ENCODE measurements at places on chromosomes 16 and 17.

- peak; percentile 25 for ATAC-seq
These were observed 27.4 kb upstream of the ADORA2B start for GRCh38 chr17:15917438-15918027.

DNA sequence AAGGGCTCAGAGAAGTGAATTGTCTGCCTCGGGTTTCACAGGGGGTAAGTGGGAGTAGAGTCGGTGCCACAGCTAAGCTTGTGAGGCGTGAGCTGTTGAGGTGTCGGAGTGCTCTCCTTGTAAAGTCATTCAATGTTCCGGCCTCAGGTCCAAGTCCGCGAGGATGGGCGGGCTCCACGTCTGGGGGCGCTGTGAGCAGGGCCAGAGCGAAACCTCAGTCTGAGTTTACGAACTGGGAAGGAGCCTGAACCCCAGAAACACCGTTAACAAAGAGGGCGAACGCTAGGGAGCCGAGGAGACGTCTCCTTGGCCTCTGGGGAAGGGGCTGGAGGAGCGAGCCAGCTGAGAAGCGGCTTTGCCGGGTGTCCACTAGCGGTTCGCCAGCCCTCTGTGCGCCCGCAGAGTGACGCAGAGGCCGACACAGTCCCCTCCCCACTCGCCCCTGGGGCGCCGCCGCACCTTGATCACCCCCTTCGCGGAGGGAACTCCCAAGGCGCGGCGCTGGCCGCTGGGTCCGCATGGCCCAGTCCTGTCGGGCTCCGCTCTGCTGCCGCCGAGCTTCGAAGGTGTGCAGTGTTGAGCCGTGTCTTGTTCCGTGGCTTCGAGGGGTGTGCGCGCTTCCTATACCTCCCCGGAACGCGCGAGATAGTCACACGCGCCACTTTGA is 4.9 kb downstream of the IRX3 start:
- no peak for ATAC-seq

DNA sequence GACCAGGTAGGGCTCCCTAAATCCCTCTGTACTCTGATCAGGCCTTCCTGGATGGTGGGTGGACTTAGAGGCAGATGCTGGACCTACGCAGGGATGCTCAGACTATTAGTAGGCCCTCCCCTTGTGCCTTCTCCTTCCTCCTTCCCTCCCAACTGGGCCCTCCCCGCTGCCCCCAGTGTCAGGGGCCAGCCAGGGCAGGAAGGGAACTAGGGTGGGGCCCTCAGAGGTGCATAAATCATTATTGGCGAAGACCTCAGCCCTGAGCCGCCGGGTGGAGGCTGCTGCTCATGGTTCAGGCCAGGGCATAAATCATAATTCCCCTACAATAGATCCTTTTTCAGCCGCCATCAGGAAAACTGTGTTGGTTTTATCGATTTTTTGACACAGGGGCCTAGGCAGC is 81.4 kb downstream of the MRM1 start:
- ATAC-seq: no peak

- no peak for ATAC-seq
These were observed 5.5 kb downstream of the DOK4 start for GRCh38 chr16:57480754-57481230.

DNA sequence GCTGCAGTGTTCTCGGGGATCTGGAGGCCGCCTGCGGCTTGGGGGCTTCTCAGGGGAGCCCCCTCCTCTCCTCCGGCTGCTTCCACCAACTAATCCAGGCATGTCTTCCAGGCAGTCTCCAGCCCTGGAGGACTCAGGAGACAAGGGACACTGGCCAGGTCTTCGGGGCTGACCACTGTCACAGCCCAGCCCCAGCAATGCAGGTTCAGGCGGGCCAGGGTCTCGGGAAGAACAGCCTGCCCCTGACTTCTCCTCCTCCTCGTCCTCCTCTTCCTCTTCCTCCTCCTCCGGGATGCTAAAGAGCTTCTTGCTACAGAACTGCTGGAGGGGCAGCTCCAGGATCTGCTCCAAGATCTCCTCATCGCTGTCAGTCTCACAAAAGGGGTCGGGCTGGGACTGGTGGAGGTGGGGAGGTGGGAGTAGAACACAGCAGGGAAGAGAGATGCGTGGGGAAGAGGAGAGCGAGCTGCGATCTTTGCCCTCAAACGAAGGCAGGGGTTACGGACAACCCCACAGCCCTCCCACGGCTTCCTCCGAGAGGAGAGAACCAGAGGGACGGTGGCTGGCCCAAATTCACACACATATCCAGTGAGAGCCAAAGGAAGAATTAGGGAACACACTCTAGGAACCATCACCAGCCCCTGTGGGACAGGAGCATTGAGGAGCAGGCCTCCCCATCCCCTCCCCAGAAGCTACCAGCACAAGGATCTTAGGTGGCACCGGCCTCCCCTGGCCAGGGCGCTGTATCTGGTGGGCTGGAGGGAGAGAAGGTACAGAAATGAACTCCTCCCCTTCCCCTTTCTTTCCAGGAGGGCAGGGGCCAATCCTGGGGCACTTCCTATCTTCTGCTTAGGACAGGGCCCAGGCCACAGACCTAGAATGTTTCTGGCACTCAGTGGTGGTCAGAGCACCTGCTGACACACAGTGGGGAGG is 19.3 kb downstream of the TSPOAP1 start:
- ATAC-seq: no peak

DNA sequence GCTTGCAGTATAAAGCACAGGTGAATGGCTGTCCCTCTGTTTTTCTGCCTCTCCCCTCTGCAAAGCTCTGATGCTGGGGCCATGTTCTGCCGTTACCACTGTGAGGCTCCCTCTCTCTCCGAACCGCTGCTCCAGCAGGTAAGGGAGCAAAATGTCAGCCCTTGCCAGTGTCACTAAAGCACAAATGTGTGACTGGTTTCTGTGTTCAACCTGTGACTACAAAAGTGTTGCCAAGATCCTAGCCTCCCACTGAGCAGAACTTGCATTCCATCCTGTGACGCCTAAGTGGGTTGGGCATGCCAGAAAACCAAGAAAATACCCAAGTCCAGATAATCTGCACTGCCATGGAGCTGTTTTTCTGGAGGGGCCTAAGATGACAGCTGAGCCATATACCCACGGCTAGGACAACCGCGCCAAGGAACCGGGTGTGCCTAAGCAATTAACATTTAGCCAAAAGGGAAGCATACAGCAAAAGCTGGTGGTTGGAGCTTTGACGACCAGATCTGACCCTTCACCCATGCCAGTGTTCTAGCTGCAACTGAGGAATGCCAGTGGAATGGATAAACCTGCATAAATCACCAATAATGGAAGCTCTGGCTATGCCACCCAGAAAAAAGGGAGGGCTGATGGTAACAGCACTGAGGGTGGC is 35.0 kb downstream of the PSME3IP1 start:
- ATAC-seq: no peak

DNA sequence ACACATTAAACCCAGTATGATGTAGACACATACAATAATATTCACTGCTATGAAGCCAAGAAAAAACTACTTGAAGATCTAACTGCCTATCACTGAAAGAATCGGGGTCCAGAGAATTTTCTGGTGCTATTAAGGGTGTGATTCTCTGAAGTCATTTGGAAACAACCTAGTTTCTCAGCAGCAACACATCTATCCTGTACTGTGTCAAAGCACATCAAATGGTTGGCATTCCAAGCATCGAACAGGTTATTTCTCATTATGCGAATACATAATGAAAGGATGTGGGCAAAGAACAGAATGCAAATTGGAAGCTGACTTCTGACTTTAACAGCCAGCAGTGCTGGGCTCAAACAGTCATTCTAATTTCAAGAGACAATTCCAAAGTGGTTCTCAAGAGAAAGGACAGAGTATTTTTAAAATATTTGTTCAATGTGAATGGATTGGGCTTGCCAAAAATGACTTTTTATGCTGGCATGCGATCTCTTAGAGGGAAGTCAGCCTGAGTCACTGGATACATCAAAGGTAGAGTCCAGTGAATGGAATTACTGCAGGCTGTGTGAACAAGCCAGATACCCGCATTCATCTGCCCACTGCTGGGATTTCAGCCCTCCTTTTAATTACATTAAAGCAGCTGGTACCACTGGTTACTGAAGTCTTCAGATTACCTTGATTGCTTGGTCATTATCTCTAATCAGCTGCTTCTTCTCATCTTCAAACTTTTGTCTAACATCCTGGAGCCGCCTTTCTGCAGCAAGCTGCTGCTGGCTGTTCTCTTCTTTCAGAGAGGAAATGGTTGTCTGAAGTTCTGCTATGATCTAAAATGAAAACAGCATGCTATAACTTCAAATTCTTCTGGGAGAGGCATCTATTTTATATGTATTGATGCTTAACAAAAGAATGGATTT is 181.2 kb upstream of the AXIN2 start:
- ATAC-seq: no peak

DNA sequence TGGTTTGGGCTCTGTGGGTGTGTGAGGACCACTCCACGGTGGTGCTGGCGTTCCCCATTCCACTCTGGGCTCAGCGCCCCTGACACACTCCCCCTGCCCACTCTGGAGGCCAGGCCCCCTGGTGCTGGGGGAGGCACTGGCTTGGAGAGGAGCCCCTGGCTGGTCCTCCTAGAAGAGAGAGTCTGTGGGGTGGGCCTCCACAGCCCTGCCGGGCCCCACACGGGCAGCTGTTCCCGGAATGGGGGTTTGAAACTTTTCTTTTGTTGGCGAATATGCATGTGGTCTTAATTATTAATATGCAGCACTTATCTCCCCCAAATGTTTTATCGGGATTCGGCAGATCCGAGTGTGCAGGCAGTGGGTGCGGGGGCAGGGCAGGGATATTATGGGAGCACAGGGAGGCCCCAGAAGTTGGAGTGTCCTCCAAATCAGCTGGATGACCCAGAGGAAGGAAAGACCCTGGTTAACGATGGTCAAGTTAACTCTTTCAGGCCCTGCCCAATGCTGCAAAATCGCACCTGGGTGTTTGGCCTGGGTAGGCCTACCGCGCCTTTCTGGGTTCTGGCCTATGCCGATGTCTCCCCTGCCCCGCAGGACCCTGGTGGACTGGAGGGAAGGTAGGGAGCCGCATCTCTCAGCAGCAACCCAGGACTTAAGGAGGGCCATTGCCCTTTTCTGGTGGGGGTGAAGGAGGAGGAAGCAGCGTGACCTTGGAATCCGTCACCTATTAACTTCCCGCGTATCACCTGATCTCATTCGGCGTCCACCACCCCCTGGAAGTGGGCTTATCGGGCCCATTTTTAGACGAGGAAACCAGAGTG is 36.0 kb downstream of the TMEM235 start:
- peak; percentile 21 for ATAC-seq

DNA sequence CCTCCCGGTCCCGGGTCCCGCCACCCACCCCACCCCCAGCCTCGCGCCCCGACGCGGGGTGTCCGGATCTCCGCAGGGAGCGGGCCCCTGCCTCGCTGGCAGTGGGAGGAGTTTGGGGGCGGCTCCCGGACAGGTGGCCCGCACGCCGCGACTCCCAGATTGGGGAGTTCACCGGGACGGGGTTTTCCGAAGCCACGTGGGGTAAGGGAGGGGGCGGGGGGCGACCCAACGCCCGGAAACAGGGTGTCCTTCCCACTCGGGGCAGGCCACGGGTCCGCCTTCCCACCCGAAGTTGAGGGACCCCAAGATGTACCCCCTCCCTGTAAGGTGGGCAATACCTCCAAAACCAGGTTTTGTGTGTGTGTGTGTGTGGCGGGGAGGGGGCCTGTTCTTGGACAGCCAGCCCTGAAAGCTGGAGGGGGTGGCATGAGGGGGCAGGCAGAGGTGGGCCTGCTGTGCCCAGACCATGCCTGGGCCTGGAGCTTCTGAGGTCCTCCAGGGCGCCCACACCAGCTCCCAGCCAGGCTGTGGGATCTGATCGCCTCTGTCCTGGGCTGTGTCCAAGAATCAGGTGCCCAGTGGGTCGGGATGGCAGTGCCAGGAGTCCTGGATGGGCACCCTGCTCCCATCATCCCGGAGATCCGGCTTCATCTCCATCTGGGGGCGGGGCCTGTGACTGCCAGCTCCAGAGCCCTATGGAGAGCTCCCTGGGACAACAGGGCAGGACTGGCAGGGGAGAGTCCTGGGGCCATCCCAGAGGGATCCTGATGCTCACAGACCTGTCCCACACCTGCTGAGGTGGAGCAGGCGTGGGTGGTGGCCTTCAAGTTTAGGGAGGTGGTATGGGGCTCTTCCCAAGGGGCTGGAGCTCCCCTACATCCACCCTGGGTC is 767 bp downstream of the SYNGR2 start:
- ATAC-seq: peak; percentile 56

- no peak for ATAC-seq
These were observed 7.0 kb upstream of the ADAM11 start for GRCh38 chr17:44751806-44752205.

DNA sequence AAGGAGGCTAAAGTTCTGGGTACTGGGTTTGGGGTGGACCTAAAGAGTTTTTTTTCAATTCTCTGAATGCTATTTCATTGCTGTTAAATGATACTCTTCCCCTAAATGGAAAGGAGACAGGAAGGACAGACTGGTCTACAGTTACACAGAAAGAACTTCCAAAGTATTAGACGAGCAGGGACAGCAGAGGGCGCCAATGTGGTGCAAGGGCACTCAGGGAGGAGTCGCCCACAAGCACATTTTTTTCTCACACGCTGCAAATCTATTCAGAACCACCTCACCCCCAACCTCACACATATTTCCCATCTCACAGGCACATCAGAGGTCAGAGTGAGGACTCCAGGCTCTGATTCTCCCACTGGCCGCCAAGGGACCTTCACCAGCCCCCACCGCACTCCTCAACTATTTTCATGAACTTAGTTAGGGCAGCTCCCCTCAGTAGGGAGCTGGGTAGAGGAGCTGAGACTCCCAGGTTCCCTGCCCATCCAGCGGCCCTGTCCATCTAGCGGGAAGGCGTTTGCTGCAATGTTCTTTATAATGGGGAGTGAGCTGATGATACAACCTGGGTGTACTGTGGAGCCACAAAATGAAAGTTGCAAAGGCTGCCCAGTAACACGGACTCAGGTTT is 6.8 kb upstream of the CA4 start:
- ATAC-seq: peak; percentile 80

DNA sequence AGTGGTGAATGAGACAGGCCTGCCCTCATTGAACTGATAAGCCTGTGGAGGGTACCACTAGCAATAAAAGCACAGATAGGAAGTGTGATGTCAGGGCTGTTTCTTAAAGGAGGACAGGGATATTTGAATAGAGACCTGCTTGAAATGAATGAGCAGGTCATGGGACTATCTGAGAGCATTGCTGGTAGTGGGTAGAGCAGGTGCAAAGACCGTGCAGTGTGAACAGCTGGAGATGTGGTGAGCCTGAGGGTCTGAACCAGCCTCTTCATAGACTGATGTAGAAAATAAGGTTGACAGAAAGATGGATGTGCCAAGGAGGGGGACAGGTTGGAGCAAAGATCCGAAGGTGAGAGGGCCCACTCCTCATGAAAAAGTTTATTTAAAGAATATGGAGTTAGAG is 2.4 kb downstream of the NUP93 start:
- ATAC-seq: peak; percentile 55

DNA sequence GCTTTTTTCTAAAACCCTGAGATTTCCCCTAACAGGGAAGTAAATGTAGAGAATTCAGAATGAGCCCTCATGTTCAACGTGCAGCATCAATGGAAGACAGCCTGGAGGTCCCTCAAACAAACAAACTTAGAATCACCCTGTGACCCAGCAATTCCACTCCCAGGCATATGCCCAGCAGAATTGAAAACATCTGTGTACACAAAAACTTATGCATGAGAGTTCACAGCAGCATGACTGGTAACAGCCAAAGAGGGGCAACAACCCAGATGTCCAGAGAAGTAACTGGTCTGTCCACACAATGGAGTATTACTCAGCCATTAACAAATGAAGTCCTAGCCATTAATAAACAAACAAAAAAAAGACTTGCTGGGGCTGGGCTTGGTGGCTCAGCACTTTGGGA is 252.7 kb downstream of the PARN start:
- ATAC-seq: no peak

Measured in stimulated activated memory B cell treated with anti-CD40 and anti-IgM and Interleukin-4, amounts not matched to agents 10 μg/mL and 1 μg/mL and 100 μg/mL, for 72 hours (primary cell).